ENCODE measurements at places on chromosomes 6 and 20. TPM values are rescaled to one million over a fixed set of nuclear protein-coding genes. Genes with fewer than 3 reads are reported as not detected.

RNF144B gene
- 1.9 TPM for total RNA-seq

DUSP15 gene
- total RNA-seq = 6.6 TPM

ATAT1 gene
- 67.3 TPM for total RNA-seq

TFAP2D gene
- not detected for total RNA-seq

CDH26 gene
- 2.2 TPM for total RNA-seq

ARMC2 gene
- 17.2 TPM for total RNA-seq

SLC22A16 gene
- total RNA-seq = not detected

ASXL1 gene
- 136 TPM for total RNA-seq

GLP1R gene
- not detected for total RNA-seq

COL9A1 gene
- 11.0 TPM for total RNA-seq

All from parietal lobe (tissue), 2 donors.